ENCODE measurements at places on chromosomes 16 and 17.

GRCh38 chr17:31654936-31655335 is 204.1 kb downstream of the COPRS start:
- DNase-seq: no peak

DNA sequence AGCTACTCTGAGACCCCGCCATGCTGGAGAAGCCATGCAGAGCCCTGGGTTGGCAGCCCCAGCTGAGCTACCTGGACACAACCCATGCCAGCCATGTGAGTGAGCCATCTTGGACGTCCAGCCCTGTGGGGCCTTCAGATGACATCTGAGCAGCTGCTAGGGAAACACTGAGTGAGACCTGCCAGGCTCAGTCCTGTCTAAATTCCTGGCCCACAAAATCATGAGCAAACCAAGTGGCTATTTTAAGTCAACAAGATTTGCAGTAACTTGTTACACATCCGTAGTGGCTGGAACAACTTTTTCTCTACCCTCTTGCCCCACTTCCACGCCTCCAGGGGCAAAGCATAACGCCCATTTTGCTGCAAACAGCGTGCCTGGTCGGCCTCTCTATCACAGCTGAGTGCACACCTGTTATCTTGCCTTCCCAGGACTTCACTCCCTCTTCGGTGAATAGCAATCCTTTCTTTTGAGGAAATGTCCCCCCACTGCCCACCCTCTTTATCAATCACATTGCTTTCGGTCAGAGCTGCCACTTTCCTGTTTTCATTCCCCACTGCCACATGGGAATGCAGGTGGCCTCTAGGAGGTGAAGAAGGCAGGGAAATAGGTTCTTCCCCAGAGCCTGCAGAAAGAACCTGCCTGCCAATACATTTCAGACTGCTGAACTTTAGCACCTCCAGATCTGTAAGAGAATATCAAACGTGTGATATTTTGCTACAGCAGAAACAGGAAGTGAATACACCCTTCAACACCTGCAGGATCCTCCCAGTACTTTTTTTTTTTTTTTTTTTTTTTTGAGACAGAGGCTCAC is 7.4 kb upstream of the SCIMP start:
- DNase-seq: no peak

- no peak for DNase-seq
Measured at GRCh38 chr17:34436607-34437006, 73.6 kb upstream of the CCL1 start.

- DNase-seq: peak; percentile 92
Measured at GRCh38 chr17:44095647-44096496, 25.3 kb downstream of the G6PC3 start.

GRCh38 chr16:23403547-23403946 is 49.4 kb downstream of the COG7 start:
- DNase-seq: no peak

DNA sequence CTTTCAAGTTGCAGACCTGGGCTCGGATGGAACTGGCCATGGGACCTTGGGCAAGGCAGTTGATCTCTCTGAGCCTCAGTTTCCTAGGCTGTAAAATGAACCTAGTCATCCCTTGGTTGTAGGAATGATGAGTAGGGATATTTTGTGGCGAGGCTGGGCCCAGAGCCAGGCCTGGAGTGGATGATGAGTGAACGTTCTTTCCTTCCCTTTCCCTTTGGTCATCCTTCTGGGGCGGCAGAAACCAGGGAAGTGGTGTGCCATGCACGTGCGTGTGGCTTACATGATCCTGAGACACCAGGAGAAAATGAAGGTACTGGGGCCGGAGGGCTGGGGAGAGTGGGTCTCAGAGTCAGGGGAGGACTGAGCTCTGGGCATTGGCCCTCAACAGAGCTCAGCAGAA is 8.4 kb downstream of the FBRS start:
- no peak for DNase-seq

- no peak for DNase-seq
Measured at GRCh38 chr16:1026784-1027500, 45.4 kb downstream of the SOX8 start.

DNA sequence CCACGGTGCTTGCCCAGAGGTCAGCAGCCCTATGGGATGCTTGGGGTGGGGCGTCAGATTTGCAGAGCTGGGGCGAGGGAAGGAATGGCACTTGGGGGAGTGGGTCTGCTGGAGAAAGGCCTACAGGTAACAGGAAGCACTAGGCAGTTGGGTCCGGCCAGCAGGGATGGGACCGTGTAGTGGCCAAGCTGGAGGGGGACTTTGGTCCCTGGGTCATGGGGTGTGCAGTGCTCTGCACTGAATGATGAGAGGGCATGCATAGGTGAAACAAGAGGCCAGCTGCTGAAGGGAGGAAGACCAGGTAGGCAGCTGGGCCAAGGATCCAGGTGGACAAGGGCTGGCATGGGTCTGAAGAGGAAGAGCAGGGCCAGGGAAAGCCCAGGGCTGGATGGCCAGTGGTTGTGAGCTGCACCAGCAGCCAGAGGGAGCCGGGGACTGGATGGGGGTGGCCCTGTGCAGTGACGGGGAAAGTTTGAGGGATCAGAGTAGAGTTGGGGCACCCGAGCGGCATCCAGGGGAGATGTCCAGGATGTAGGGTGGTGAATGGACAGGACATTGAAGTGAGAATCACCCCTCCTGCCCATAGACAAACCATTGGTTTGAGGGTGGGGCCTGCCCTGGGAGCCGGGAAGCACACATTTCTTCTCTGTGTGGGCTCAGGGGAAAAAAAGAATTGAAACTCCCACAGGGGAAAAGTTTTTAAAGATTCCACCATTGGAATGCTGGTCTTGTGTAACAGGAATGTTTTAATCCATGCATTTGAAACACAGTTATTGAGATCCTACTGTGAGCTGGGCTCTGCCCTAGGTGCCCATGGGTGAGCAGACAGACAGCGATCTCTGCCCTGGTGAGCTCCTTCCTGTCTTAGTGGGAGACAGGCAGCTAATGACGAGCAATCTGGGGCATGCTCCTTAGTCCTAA is 25.1 kb downstream of the RAI1 start:
- no peak for DNase-seq

DNA sequence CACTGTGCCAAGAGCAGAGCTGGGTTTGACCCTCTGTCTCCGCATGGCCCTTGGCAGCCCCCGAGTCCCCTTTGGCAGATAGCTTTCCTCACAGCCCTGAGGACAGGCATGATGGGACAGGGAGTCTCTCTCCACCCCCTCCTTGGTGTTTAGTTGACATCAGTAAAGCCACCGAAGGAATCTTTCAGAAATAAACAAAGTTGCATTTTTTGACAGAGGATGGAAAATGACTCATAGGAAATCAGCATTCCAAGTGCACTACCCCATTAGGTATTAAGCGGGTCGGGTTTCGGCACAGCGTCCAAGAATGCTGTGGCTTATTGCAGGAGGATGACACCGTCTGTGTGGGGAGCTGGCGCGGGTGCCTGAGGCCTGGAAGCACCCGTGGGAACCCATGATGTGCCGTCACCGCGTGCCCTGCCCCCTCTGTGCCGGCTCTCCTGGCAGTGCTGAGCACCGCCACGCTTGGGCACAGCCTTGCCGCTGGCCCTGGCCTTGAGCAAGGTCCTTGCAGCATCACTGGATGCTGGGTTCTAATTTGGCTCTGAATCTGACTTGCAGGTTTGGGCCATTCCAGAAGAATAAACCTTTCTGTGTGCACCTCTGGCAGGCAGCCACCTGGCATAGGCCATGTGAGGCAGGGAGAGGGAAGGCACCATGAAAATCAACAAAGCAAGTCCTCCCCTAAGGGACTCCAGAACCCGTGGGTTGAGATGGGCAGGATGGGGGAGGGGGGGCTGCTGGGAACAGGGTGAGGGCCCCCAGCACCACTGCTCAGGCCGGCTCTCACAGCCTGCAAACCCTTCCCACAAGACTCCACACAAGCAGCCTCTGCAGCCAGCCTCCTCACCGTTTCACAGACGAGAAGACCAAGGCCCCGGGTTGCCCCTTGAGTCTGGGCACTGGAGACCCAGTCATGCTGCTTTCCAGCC is 50.5 kb upstream of the ZNF469 start:
- DNase-seq: no peak

DNA sequence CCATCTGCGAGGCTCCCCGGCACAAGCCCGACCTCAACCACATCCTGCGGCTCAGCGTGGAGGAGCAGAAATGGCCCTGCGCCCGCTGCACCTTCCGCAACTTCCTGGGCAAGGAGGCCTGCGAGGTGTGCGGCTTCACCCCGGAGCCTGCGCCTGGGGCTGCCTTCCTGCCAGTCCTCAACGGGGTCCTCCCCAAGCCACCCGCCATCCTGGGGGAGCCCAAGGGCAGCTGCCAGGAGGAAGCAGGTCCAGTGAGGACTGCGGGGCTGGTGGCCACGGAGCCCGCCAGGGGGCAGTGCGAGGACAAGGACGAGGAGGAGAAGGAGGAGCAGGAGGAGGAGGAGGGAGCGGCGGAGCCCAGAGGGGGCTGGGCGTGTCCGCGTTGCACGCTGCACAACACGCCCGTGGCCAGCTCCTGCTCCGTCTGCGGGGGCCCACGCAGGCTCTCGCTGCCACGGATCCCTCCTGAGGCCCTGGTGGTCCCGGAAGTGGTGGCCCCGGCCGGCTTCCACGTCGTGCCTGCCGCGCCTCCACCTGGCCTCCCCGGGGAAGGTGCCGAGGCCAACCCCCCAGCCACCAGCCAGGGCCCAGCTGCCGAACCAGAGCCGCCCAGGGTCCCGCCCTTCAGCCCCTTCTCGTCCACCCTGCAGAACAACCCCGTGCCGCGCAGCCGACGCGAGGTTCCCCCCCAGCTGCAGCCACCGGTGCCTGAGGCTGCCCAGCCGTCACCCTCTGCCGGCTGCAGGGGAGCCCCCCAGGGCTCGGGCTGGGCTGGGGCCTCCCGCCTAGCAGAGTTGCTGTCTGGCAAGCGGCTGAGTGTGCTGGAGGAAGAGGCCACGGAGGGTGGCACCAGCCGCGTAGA is 13.1 kb upstream of the PRR35 start:
- DNase-seq: no peak

DNA sequence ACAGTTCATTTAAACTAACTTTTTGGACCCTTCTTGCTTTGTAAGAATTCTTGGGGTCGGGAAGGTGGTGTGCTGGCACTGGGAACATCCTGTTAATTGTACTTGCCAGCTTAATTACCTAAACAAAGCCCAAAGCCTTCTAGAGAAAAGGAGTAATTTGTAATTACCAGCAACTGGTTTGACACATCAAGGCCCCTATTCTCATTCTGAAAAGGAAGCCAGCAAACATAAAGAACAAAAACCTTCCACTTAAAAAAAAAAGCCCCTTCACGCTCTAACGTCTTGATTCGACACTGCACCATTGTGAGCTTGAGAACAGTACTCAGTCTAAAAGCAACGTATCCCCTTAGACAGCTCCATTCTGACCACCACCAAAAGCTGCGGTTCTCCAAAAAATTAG is 74.7 kb upstream of the RPH3AL start:
- DNase-seq: peak; percentile 10

DNA sequence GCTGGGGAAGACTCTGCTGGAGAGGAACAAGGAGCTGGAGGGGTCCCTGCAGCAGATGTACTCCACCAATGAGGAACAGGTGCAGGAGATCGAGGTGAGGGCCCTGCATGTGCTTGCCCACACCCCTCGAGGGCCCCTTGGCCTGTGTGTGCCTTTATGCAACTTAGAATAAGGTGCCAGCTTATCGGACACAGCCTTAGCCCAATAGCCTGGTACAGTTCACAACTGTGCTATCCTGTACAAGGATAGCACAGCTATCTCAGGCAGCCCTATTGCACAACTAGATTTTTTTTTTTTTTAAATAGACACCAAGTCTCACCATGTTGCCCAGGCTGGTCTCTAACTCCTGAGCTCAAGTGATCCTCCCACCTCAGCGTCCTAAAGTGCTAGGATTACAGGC is 12.1 kb downstream of the CDR2L start:
- DNase-seq: no peak

- DNase-seq: no peak
Measured at GRCh38 chr17:74393346-74393942, 26.1 kb downstream of the GPR142 start.

DNA sequence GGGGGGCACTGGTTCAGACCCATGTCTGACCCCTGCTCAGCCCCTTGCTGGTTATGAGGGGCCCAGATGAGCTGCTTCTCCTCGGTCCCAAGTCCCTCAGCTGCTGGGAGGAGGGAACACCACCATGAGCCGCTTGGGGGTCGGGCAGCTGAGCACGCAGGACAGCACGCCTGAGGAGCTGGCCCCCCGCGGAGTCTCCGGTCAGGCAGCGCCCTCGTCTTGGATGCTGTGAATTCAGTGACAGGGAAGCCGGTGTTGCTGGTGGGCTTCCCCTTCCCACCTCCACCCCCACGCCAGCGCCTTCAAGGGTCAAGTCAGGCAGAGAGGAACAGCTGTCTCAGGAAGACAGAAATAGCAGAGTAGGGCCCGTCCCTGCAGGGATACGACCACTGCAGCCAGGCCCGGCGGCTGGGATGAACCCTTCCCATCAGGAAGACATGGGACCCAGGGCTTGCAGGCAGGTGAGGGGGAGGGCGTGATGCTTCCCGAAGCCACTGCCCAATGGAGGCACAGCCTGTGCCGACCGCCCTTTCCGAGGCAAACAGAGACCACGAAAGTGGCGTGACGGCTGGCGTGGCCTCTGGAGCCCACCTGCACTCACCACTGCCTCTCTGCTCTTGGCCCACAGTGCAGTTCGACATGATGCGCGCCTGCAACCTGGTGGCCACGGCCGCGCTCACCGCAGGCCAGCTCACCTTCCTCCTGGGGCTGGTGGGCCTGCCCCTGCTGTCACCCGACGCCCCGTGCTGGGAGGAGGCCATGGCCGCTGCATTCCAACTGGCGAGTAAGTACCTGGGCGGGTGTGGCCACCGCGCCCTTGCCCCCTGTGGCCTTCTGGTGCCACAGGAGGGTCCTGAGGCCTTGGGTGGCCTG is 8.1 kb downstream of the TMEM204 start:
- no peak for DNase-seq

DNA sequence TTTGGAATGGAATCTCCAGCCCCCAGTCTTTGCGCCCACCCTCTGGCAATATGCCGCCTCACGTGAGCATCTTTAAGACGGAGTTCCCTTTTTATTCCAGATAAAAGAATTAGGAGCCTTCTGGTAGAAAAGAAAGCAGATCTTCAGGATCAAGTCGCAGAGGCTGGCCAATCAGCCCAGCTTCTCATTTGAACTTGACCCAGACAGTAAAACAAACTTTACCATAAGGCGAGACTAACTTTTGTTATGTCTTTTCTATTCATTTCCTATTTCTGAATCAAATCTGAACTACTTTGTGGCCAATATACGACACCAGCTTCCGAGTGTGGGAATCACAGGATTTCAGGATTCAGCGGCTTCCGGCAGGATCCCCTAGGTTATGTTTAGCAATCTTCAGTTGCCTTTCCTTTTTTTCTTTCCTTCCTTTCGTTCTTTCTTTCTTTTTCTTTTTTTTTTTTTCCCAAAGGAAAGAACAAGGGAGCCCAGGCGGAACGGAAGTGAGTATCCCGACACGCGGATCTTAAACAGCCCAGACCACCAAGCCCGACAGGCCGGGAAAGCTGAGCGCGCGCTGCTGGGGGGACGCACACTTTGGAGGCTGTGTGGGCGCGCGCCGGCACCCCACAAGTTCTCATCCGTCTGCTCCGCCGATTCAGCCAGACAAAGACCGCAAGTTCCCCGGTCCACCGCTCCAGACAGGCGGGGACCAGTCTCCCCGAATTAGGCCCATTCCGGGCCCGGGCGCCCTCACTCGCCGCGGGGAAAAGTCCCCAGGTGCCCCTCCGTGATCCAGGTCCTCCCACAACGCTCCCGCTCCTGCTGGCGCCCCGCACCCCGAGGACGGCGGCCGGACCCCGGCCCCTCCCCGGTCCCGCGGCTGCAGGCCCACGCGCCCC is 633 bp downstream of the TBC1D16 start:
- DNase-seq: peak; percentile 17

GRCh38 chr17:46727572-46728348 is 90.7 kb downstream of the WNT3 start:
- DNase-seq: no peak

GRCh38 chr17:64055183-64056142 is 35.0 kb upstream of the ICAM2 start:
- DNase-seq: no peak
